Muscle of leg (tissue), 16 donors: ENCODE measurements at places on chromosomes 4 and X. TPM values are rescaled to one million over a fixed set of nuclear protein-coding genes. Genes with fewer than 3 reads are reported as not detected.

Gene SPANXN3
- not detected for total RNA-seq

- DNase-seq: no peak
Measured at GRCh38 chr4:182736207-182736606, 181.0 kb downstream of the DCTD start.

DNA sequence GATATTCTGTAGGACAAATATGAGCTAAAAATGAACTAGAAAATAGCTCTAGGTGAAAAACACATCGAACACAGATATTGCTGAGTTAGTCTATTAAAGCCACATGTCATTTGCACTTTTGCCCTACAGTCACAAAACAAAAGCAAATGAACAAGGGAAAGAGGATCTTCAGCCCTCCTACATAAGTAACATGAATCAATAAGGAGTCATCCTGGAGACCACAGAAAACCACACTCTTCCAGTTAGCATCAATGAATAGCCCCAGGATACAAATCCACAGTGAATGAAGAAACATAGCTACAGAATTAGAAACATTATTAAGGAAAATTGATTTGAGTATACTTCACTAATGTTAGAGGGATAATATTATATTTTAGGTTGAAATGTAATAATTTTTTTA is 311.4 kb downstream of the MAPK10 start:
- no peak for DNase-seq

DNA sequence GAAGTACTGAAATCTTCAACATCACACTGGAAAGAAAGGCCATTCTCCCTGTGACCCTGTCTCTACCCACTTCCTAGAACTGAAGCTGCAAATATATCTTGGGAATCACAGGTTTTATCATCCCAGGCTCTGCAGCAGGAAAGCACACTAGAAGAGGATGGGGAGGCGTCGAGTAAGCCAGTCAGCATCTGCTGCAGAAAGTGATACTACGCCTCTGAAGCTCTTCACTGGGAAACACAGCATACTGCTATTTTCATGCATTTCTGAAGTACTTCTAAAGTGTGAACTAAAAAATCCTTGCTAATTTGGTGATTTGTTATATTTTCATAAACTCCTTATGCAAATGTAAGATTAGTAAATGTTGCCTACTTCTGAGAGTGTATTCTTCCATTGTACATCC is 29.1 kb downstream of the RAB33B start:
- DNase-seq: no peak

- DNase-seq: no peak
Measured at GRCh38 chrX:9681422-9681821, 84.2 kb downstream of the GPR143 start.

DNA sequence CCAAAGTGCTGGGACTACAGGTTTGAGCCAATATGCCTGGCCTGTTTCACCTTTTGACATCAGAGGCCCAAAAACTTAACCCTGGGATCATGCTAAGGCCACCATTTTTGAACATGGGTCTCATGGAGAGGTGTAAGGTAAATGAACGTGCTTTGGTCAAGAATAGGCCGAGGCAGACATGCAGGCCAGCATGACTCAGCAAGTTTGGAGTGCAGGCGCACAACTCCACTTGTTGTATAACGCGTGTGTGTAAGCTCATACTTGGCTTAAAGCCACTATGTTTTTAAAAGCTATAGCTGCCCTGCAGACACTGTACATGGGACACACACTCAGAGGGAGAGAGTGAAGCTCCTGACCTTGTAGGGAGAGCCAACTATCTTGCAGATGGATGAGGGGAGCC is 43.8 kb upstream of the HPSE start:
- no peak for DNase-seq

GRCh38 chr4:183321516-183321915 is 710 bp downstream of the CLDN24 start:
- DNase-seq: no peak

DNA sequence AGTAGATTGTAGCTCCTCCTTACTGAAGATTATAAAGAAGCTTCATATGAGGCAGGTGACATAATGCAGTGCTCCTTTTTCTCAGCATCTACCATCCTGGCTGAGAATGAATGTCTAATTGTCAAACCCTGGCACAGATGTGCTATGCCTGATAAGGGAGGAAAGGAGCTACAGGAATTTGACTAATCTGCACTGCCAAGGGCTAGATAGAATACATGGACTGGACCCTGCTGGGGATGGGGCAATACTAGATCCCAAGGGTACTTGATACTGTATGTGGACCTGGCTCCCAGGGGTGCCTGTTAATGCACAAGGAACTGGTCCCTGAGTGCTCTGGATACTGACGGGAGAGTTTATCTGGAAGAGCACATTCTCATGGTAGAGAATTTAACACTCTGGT is 362.2 kb upstream of the EMCN start:
- no peak for DNase-seq

- no peak for DNase-seq
Measured at GRCh38 chr4:149961876-149962597, 116.2 kb upstream of the DCLK2 start.

DNA sequence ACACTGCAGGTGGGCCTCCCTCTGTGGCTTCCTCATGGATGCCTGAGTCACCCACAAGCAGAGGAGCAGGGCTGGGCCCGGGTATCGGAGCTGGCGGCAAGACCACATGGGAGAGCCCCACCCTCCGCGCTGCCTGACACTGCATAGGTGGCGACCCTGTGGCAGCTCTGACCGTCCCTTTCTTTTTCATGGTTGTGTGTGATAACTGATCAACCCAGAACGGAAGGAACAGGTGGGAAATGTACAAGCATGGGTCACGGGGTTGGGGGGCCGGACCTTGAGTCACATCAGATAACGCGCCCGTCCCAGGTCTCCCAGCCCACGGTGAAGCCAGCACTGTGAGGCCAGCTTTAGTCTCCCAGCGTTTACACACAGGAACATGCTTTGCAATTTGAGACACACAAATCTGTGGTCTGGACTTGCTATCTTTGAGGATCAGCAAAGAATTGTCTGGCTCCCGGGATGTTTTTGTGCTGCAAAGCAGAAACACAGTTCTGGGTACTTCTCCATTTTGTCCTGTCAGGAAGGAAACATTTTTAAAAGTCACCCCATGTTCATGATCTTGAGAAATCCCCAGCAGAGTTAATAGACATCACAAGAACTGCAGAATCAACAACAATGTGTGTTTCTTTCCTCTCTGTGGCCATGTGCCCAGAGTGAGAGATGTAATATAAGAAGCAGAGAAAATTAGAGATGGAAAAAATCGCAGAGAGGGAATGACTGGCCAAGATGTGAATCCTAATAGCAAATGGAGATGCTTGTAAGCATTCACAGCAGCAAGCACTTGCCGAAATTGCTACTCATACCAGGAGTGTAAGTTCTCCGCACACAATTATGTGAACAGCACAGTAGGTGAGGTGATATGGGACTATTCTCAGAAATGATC is 70.1 kb upstream of the CBR4 start:
- DNase-seq: peak; percentile 98
